ENCODE measurements at places on chromosomes 13 and 19. TPM values are rescaled to one million over a fixed set of nuclear protein-coding genes. Genes with fewer than 3 reads are reported as not detected.
A peak's percentile ranks its signal among the peaks of the same experiment; 100 is the strongest.

GRCh38 chr13:77456271-77456670 is 79.2 kb upstream of the SCEL start:
- no peaks in the 10 kb centered on the region for H3K4me1 ChIP-seq
- H3K36me3 ChIP-seq = no peaks in the 10 kb centered on the region
- H3K27me3 ChIP-seq = no peaks in the 10 kb centered on the region
- DNase-seq = no peak

DNA sequence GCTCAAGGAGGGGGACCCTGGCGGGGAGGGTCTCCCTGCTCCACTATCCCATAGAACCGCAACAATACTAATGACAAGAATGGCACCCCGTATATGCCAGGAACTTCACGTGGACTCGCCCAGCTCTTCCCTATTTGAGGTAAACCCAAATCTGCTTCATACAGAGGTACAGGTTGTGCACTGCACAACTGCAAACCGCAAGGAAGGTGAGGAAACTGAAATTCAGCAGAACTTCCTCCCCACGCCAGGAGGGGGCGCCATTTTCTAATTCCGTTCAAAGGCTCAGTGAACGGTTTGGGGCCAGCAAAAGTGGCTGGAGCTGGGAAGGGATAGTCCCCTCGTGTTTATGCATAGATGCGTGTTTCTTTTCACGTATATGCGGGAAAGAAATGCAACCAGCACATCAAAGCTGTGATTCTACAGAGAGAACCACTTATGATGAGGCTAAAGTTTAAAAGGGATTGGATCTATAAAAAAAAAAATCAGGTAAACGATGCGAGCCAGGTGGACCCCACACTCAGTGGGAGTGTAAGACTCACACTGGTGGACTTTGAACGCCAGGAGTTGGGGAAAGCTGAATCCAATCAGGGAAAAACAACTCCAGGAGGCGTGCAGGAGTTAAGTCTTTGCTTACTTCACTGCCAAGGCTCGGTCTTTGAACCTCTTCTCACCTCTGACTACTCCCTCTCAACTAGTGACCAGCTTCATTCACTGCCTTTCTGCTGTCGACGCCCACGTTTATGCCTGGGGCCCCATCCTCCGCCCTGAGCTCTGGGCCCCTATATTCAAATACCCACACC is 20.3 kb downstream of the C19orf81 start:
- H3K4me3 ChIP-seq = no peak overlapping the region
- H3K27me3 ChIP-seq = peaks cover 32% of the 10 kb centered on the region
- DNase-seq = no peak
- peaks cover 14% of the 10 kb centered on the region for H3K4me1 ChIP-seq

- no peak within 1 kb of the TSS for H3K27ac ChIP-seq
- H3K4me1 ChIP-seq = no peaks in the 10 kb centered on the region
- DNase-seq = no peak
- no peaks in the 10 kb centered on the region for H3K36me3 ChIP-seq
- no peaks in the 10 kb centered on the region for H3K27me3 ChIP-seq
These were observed at the start of gene TUBA3C for GRCh38 chr13:19181621-19182485. Gene TUBA3C (minus strand): TSS chr13:19181824. CDS start chr13:19181747, 77 bp downstream.

DNA sequence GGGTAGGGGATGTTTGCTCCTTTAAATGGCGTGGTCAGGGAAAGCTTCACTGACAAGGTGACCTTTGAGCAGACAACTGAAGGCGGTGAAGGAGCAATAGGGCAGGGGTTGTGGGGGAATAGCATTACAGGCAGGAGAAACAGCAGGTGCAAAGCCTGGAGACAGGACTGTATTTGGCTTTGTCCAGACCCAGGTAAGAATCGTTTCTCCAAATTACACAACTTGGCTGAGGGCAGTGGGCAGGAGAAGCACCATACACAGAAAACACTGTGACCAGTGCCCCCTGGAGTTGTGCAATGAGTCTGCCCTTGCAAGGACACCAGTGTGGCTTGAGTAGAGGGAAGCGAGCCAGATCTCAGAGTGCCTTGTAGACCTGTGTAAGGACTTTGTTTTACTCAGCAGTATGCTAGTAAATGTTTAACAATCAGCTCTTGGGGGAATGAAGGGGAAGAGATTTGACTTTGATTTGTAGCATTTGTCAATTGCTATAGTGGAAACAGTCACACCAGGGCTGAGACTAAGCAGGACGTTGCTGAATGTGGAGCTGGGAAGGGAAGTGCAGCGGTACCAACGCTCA is 360.0 kb downstream of the DCT start:
- H3K4me3 ChIP-seq = no peak overlapping the region
- no peak overlapping the region for H3K27ac ChIP-seq
- DNase-seq = no peak
- no peaks in the 10 kb centered on the region for H3K4me1 ChIP-seq
- no peaks in the 10 kb centered on the region for H3K36me3 ChIP-seq

DNA sequence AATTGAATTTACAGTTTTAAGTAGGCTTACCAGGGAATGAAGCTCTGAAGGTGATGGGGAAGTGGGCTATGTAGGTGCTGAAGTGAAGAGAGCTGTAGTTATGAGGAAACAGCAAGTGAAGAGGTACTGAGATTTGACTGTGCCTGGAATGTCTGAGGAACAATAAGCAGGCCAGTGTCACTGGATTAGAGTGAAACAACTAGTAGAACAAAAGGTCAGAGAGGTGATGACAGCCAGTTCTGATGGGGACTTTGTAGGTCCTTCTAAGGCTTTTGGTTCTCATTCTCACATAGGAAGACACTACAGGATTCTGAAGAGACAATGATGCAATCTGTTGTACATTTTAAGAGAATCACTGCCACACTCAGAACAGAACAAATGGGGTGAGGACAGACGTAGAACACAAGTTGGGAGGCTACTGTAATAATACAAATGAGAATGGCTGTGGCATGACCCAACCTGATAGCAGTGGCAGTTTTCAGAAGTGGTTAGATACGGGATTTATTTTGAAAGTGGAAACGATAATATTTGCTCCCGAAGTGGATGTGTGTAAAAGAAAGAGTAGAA is 130.8 kb downstream of the MYCBP2 start:
- no peaks in the 10 kb centered on the region for H3K4me1 ChIP-seq
- peaks cover 7% of the 10 kb centered on the region for H3K36me3 ChIP-seq
- no peak for DNase-seq
- no peaks in the 10 kb centered on the region for H3K27me3 ChIP-seq

GRCh38 chr19:32104153-32104849 is 241.1 kb upstream of the ZNF507 start:
- no peak overlapping the region for H3K27ac ChIP-seq
- DNase-seq = no peak
- no peak overlapping the region for H3K4me3 ChIP-seq
- H3K4me1 ChIP-seq = no peaks in the 10 kb centered on the region
- H3K36me3 ChIP-seq = no peaks in the 10 kb centered on the region

GRCh38 chr13:24081387-24081786 is 79.1 kb upstream of the SPATA13 start:
- no peaks in the 10 kb centered on the region for H3K27me3 ChIP-seq
- no peak overlapping the region for H3K4me3 ChIP-seq
- DNase-seq = no peak
- H3K4me1 ChIP-seq = no peaks in the 10 kb centered on the region
- no peak overlapping the region for H3K27ac ChIP-seq

GRCh38 chr19:14366529-14366928 is 14.7 kb upstream of the ADGRE5 start:
- DNase-seq = peak; percentile 76
- peaks cover 6% of the 10 kb centered on the region for H3K4me1 ChIP-seq
- H3K4me3 ChIP-seq = no peak overlapping the region
- H3K27ac ChIP-seq = no peak overlapping the region
- no peaks in the 10 kb centered on the region for H3K36me3 ChIP-seq

GRCh38 chr19:32555786-32556185 is 25.2 kb upstream of the PDCD5 start:
- H3K27me3 ChIP-seq = no peaks in the 10 kb centered on the region
- H3K27ac ChIP-seq = no peak overlapping the region
- no peaks in the 10 kb centered on the region for H3K4me1 ChIP-seq
- no peak overlapping the region for H3K4me3 ChIP-seq

Gene KLK3
- not detected for total RNA-seq

Gene PSG4
- total RNA-seq = not detected

Gene TMEM238
- 6.3 TPM for total RNA-seq

Gene MUC16
- 0.94 TPM for total RNA-seq
